Substantia nigra (tissue), 51 donors: ENCODE measurements at places on chromosomes 5 and 9.

- no peak for DNase-seq
These were observed 310.9 kb downstream of the BNC2 start for GRCh38 chr9:16559418-16560188.

DNA sequence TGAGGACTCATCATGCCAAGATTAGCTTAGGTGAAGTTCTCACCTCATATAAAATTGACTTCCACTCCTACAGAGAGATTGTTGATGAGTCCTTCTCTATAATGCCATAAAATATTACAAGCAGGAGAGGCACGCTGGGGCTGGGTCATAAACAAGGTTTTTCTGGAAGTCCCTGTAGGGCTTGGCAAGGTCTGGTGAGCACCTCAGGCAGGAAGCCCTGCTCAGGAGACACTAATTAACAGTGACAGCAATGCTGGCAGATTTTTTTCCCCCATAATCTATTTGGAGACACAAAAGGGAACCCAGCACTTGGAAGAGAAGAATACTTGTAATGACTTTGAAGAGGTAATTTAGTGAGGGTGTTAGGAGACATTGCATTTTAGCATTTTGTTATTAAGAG lies 118.7 kb downstream of the DIRAS2 start:
- DNase-seq: no peak

- no peak for DNase-seq
These were observed 20.8 kb downstream of the RETREG1 start for GRCh38 chr5:16595881-16596580.

DNA sequence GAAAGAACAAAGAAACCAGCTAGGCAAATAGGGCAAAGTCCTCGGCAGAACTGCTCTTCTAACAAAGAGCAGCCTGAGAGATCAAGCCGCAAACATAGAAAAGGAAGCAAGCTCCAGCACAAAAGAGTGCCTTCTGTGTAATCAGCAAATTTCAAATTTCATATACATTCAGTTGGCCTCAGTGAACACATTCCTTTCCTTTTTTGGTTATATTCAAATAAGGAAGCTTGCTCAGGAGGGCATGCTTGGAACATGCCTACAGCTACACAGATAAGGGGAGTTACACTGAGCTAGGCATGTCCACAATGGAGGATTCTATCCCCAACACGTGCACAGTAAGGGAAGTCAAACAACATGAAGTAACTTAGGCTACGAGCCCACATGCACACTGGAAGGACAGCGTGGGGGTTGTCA lies 23.4 kb downstream of the IL33 start:
- no peak for DNase-seq

- DNase-seq: peak; percentile 35
These were observed 75.3 kb upstream of the TBCA start for GRCh38 chr5:77851176-77852067.

DNA sequence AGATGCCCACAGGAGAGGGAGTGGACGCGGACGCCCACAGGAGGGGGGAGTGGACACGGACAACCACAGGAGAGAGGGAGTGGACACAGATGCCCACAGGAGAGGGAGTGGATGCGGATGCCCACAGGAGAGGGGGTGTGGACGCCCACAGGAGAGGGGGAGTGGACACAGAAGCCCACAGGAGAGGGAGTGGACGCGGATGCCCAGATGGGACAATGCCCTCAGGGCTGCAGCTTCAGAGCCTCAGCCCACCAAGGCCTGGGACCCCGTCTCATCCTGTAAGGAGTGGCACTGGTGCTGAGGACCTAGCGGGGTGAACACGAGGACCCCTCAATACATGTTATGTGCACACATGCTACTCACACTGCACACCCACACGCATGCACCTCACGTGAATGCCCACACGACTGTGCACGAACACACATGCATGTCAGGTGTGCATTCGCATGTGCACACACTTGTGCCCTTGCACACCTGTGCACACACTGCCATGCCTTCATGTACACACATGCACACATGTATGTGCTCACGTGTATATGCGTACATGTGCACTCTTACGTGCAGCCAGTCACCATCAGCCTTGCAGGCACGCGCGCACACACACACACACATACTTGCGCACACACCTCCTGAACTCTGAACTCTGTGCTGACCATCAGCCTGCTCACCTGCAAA lies 34.8 kb downstream of the SLC6A18 start:
- no peak for DNase-seq

GRCh38 chr5:134555890-134556311 lies 30.4 kb downstream of the JADE2 start:
- DNase-seq: peak; percentile 32

DNA sequence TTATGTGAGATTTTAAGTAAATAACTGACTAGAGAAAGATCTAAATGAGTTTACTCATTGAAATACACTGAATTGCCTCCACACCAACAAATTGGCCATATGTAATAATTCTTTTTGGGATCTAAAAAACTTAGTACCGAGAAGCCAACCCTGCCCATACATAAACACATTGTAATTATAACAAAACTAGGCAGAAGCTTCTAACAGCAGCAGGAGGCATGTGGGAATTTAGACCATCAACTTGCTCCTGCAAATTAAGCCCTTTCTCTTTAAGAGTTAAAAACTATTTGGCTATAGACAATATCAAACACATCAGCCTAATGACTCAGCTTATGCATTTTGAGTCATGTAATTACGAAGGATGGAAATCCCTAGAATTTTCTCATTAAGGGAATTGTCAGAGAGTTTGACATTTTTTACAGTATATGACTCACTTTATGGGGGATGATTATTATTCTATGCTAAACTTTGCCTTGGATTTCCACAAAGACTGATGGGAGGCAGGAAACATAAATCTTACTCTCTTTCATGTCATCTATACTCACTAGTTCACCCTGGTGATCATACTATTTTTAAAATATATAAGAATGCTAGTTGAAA lies 1.0 kb downstream of the IL7R start:
- DNase-seq: no peak

- no peak for DNase-seq
These were observed 33.7 kb upstream of the BICD2 start for GRCh38 chr9:92798358-92798757.

- DNase-seq: no peak
These were observed 20.4 kb downstream of the ERGIC1 start for GRCh38 chr5:172854451-172854871.

GRCh38 chr5:71734141-71734540 lies 15.1 kb downstream of the CARTPT start:
- no peak for DNase-seq

DNA sequence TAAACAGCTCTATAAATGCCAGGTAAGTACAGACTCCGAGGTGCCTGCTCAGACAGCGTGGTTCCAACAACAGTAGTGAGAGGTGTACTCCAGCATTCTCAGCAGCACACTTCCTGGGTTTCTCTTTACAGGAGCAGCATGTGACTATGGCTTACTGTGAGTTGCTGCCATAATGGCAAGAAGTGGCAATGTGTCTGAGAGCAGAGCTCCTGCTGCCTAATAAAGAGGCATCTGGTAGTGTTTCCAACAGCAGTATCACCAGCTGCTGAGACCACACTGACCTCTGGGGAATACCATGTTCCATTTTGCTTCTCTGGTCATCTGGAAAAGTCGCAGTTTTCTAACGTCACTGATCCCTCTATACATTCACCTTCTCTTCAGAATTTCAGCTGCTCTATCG lies 398.2 kb downstream of the SLCO4C1 start:
- no peak for DNase-seq

GRCh38 chr9:106535439-106535838 lies 327.5 kb upstream of the ZNF462 start:
- DNase-seq: no peak

DNA sequence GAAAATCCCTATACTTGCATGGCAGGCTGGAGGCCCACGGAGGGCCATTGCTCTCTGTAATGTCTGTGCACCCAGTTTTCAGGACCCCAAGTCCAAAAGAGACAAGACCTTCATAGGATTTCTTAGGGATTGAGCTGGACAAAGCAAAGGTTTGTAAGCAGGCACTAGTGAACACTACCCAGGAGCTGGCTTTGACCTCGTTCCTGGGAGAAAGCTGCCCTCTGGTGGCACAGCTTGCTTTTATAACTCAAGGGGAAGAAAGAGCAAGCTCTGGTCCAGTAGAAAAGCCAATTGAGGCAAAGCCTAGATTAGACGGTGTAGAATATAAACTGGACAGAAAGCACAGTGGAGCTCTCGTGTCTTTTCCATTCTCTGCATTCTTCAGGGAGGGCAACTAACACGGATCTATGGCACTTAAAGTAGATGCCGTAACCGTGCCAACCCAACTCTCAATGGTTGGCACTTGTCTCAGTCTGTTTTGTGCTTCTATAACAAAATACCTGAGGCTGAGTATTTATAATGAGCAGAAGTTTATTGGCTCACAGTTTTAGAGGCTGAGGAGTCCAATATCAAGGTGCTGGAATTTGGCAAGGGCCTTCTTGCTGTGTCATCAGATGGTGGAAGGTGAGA lies 7.9 kb downstream of the GABRP start:
- peak; percentile 9 for DNase-seq

- DNase-seq: no peak
These were observed 7.2 kb upstream of the LMNB1 start for GRCh38 chr5:126769703-126770102.

DNA sequence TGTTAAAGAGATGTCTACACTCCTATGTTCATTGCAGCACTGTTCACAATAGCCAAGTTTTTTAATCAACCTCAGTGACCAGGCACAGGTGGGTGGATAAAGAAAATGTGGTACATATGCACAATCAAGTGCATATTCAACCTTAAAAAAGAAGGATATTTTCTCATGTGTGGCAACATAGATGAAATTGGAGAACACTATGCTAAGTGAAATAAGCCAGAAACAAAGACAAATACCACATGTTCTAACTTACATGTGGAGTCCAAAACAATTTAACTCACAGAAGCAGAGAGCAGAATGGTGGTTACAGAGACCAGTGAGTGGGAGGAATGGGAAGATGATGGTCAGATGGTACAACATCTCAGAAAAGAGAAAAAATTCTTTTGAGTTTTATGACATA lies 31.8 kb downstream of the ANXA1 start:
- no peak for DNase-seq

- no peak for DNase-seq
These were observed 632.7 kb downstream of the TLR4 start for GRCh38 chr9:118336943-118337330.

GRCh38 chr5:160547061-160547460 lies 125.4 kb downstream of the PTTG1 start:
- no peak for DNase-seq
